ENCODE measurements at places on chromosomes 7 and 10. TPM values are rescaled to one million over a fixed set of nuclear protein-coding genes. Genes with fewer than 3 reads are reported as not detected.

Gene CALML3
- total RNA-seq: not detected

Gene CHST15
- 9.7 TPM for total RNA-seq

Gene OR9A2
- total RNA-seq: not detected

Gene UPP1
- 1.5 TPM for total RNA-seq

Gene NPC1L1
- total RNA-seq: not detected

Gene PTN
- 87.9 TPM for total RNA-seq

Gene EMX2
- total RNA-seq: 6.7 TPM

Gene XRCC2
- not detected for total RNA-seq

DNA sequence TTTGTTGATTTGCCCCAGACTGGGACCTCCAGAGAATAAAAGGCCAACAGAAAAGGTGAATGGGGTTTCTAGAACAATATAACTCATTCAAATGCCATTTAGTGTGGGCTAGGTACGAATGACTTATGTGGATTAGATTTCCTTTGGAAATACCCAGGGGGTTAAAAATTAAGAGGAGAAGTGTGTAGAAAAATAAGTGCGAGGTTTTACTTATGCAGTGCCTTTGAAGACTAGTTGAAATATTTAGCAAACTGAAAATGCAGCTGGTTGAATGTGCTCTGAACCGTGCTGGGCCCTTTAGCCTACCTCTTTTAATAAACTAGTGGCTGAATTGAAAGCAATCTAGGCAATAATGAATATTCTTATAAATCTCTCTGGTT, 180.6 kb downstream of the LRMDA start:
- H3K27me3 ChIP-seq: no peaks in the 10 kb centered on the region
- no peak overlapping the region for H3K4me3 ChIP-seq
- H3K36me3 ChIP-seq: no peaks in the 10 kb centered on the region
- no peak for DNase-seq
- no peak overlapping the region for H3K27ac ChIP-seq
- peaks cover 4% of the 10 kb centered on the region for H3K4me1 ChIP-seq

- no peak overlapping the region for H3K27ac ChIP-seq
- H3K4me1 ChIP-seq: no peaks in the 10 kb centered on the region
- no peak for DNase-seq
- H3K36me3 ChIP-seq: no peaks in the 10 kb centered on the region
- H3K27me3 ChIP-seq: no peaks in the 10 kb centered on the region
- no peak overlapping the region for H3K4me3 ChIP-seq
Observed at GRCh38 chr7:54781134-54781920, 22.3 kb upstream of the SEC61G start.

DNA sequence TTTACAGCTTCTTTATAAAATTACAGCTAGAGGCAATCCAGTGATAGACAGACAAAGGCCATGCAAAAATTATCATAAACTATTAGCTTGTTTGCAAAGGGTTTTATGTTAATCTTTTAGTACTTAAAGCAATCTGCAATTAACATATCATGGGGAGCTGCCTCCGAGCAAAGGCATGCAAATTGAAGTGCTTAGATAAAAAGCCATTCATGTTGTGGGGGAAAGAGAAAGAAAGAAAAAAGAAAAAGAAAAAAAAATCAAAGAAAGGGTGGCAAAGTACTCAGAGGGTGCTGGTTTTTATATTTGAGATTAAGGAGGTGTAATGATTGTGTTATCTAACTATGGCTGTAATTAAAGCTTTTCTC, 799.5 kb downstream of the LRMDA start:
- H3K36me3 ChIP-seq: no peaks in the 10 kb centered on the region
- H3K4me1 ChIP-seq: no peaks in the 10 kb centered on the region
- no peaks in the 10 kb centered on the region for H3K27me3 ChIP-seq
- no peak for DNase-seq

DNA sequence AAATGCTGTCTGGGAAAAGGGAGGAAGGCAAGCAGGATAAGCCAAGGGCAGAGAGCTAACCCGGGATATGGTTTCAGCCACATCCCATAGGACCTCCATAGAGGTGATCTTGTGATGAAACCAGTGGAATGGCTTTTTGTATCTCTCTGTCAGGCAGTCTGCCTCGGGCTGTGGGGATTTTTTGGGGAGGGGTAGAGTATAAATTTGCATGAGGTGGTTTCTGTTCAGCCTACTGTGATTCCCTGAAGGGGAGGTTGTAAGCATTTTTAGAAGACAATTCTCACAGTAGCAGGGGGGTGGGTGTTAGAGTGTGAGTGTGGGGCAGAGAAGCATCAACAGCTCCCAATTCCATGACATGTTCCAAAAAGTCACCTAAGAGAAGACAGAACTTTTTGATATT, 11.8 kb downstream of the OR9A2 start:
- no peaks in the 10 kb centered on the region for H3K27me3 ChIP-seq
- no peak for DNase-seq
- H3K27ac ChIP-seq: no peak overlapping the region
- no peaks in the 10 kb centered on the region for H3K36me3 ChIP-seq

GRCh38 chr10:110527731-110528171, 30.0 kb downstream of the DUSP5 start:
- H3K4me1 ChIP-seq: no peaks in the 10 kb centered on the region
- H3K27ac ChIP-seq: no peak overlapping the region
- H3K36me3 ChIP-seq: no peaks in the 10 kb centered on the region
- H3K27me3 ChIP-seq: no peaks in the 10 kb centered on the region

DNA sequence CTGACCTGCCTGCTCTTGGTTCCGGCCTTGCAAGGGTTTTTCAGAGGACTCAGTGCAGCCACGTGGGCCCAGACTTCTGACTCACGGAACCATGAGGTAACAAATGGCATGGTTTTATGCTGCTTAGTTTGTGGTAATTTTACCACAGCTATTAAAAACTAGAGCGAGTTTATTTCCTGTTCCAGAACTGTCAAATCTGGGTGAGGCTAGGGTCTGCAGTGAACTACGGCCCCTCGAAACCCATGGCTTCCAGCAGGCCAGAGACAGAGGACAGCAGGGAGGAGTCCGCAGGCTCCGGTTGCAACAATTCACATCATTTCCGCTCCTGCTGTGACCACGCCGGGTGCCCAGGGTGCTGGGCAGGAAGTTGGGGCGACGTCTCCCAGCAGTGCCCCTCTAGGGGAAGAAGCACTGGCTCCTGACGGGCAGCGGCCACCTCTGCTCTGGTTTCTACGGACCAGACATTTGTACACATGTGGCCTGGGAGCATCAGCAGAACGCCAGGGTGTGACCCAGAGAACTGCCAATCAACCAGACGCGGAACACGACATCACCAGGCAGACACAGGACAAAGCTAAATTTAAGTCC, 74.8 kb downstream of the ADARB2 start:
- no peaks in the 10 kb centered on the region for H3K27me3 ChIP-seq
- H3K27ac ChIP-seq: no peak overlapping the region
- no peaks in the 10 kb centered on the region for H3K36me3 ChIP-seq
- no peak overlapping the region for H3K4me3 ChIP-seq
- no peak for DNase-seq

GRCh38 chr7:78576236-78576635, 777.7 kb downstream of the PHTF2 start:
- H3K4me3 ChIP-seq: no peak overlapping the region
- no peaks in the 10 kb centered on the region for H3K36me3 ChIP-seq
- H3K27ac ChIP-seq: no peak overlapping the region
- DNase-seq: no peak
- H3K27me3 ChIP-seq: no peaks in the 10 kb centered on the region

- no peaks in the 10 kb centered on the region for H3K36me3 ChIP-seq
- H3K27ac ChIP-seq: no peak overlapping the region
- no peaks in the 10 kb centered on the region for H3K4me1 ChIP-seq
- DNase-seq: no peak
- H3K4me3 ChIP-seq: no peak overlapping the region
Observed at GRCh38 chr7:117134889-117135552, 181.7 kb downstream of the ST7 start.

DNA sequence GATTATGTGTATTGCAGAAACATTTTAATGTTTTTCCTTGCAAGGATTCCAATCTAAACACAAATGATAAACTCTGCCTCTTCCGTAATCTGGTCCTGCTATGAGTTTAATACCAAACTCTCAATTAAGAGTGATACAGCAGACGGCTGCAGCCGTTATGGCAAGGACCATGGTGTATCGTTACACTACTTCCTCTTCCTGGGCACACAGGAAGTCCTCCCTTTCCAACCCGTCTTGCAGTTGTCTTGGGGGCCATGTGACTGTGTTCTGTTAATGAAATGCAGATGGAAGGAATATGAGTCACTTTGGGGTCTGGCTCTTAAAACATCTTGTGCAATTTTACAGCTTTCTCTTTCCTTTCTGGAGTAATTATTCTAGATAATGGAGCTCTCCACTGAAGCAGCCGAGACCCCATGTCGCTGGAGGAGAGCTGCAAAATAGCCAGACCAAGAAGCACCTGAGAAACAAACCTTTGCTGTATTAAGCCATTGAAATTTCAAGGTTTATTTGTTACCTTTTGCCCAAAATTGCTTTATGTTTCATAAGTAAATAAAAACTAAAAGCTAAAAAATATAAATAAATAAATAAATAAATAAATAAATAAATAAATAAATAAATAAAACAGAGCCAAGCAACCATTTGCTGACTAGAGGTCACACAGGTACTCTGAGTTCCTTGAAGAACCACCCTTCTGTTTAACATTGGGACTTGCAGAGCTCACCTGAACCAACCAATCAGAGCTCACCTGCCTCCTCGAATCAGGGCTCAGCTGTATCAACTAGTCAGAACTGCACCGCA, 74.7 kb downstream of the FRMPD2 start:
- H3K4me1 ChIP-seq: no peaks in the 10 kb centered on the region
- H3K27ac ChIP-seq: no peak overlapping the region
- H3K27me3 ChIP-seq: no peaks in the 10 kb centered on the region
- DNase-seq: no peak
- H3K36me3 ChIP-seq: no peaks in the 10 kb centered on the region

- H3K4me1 ChIP-seq: no peaks in the 10 kb centered on the region
- H3K27me3 ChIP-seq: no peaks in the 10 kb centered on the region
Observed at GRCh38 chr10:69988094-69988493, 64.6 kb upstream of the MACROH2A2 start.

DNA sequence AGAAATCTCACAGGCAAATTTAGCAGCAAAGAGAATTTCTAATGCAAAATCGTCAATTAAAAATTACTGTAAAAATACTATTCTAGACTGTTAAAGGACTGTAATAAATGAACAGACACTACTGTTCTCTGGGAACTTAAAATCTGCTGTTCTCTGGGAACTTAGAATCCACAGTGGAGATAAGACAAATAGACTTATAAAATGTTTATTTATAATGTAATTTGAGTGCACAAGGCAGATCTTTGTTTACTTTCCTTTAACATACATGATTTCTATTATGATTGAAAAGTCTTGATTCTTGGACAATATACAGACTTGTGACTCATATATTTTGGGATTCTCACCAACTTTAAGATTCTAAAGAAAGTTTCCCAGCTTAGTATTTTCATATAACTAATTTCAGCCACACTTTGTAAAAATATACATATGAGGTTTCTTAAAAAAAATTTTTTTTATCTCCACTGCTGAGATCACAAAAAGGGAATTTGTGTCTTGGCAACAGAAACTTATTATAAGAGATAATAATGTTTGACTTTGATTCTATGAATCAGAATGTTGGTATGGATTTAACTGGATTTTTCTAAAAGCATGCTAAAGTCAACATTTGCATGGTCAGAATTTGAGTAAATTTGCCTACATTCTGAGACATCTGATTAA, 166.3 kb upstream of the RHOBTB1 start:
- no peak overlapping the region for H3K27ac ChIP-seq
- no peaks in the 10 kb centered on the region for H3K4me1 ChIP-seq
- no peak for DNase-seq
- no peaks in the 10 kb centered on the region for H3K36me3 ChIP-seq
- H3K4me3 ChIP-seq: no peak overlapping the region

GRCh38 chr10:76036111-76036940, 604.9 kb downstream of the LRMDA start:
- peak; percentile 89 for DNase-seq
- H3K36me3 ChIP-seq: no peaks in the 10 kb centered on the region
- H3K27ac ChIP-seq: peak overlapping the region; percentile 74
- peaks cover 6% of the 10 kb centered on the region for H3K4me1 ChIP-seq
- no peak overlapping the region for H3K4me3 ChIP-seq

DNA sequence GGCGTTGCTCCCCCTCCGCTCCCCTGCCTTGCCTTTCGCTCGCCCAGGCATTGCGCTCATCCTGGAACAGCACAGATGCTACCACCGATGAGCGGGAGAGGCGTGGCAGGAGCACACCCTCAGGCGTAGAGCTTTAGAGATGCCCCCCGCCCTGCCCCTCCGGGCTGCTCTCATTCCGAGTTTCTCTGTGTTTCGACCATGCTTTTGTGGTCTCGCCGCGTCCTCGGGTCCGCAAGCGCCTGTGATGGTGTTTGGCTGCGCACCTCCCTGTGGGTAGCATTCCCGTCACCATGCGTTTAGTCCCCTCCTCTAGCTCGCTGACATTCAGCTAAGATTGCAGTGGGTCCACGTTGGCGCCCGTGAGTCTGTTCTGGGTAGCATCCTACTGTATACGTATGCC, 18.7 kb downstream of the NOM1 start:
- H3K36me3 ChIP-seq: no peaks in the 10 kb centered on the region
- H3K4me1 ChIP-seq: no peaks in the 10 kb centered on the region
- H3K27me3 ChIP-seq: no peaks in the 10 kb centered on the region
- H3K27ac ChIP-seq: no peak overlapping the region
- no peak overlapping the region for H3K4me3 ChIP-seq

DNA sequence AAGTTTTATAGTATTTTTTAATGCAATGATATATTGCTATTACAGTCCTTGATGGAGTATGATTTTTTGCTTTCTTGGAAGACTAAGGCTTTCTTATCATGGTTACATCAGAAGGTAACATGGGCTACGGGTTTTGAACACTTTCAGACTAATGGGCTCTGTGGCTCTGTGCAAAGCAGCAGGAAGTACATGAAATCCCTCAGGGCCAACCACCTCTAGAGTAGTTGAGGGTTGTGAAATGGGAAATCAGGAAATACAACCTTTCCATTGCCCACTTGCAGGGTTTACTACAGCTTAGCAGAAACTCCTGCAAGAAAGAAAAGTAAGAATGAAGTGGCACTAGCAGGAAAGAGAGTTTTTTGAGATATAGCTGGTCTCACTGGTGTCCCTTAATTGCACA, 853.5 kb downstream of the KCNMA1 start:
- H3K27ac ChIP-seq: no peak overlapping the region
- no peaks in the 10 kb centered on the region for H3K27me3 ChIP-seq
- no peaks in the 10 kb centered on the region for H3K36me3 ChIP-seq
- DNase-seq: no peak
- H3K4me3 ChIP-seq: no peak overlapping the region

- DNase-seq: no peak
- no peaks in the 10 kb centered on the region for H3K4me1 ChIP-seq
- H3K4me3 ChIP-seq: no peak overlapping the region
- H3K36me3 ChIP-seq: no peaks in the 10 kb centered on the region
Observed at GRCh38 chr7:610141-610530, 90.5 kb upstream of the PDGFA start.

DNA sequence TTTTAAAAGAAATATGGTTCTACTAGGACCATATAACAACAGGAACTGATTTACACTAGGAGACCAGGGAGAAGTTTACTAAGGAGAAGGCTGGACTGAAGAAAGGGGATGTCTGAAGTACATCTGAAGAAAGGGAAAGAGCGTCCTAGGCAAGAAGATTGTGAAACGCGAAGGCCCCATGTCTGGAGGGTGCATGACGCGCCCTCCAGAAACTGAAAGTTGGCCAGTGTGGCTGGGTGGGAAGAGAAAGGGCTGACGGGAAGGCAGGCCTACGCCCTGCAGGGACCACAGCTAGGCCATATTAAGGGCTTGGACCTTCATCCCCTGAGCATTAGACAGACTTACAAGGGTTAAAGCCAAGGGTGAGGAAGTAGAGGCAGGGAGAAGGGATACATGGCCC, 158.0 kb downstream of the TRIL start:
- H3K36me3 ChIP-seq: no peaks in the 10 kb centered on the region
- H3K4me1 ChIP-seq: no peaks in the 10 kb centered on the region
- no peak overlapping the region for H3K4me3 ChIP-seq
- DNase-seq: no peak
- no peaks in the 10 kb centered on the region for H3K27me3 ChIP-seq

Measured in uterus (tissue), 4 donors.